ENCODE measurements at places on chromosomes 6 and 20.

DNA sequence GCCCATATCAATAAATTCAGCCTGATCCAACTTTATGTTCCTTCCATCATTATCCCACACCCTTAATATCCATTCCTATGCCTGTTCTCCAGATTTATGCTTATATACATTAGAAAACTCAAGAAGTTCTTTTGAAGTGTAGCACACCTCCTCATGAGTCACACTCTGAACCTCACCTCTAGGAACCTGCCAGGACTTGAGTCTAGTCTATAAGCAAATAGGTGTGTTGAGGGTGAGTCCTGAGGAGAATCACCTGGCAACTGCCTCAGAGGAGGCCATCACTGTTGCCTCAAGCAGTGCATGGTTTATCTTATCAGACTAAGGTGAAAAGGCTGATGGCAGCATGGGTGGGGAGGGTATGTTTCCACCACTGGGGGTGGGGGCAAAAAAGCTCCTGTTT lies 496.7 kb downstream of the C6orf118 start:
- no peak for DNase-seq

DNA sequence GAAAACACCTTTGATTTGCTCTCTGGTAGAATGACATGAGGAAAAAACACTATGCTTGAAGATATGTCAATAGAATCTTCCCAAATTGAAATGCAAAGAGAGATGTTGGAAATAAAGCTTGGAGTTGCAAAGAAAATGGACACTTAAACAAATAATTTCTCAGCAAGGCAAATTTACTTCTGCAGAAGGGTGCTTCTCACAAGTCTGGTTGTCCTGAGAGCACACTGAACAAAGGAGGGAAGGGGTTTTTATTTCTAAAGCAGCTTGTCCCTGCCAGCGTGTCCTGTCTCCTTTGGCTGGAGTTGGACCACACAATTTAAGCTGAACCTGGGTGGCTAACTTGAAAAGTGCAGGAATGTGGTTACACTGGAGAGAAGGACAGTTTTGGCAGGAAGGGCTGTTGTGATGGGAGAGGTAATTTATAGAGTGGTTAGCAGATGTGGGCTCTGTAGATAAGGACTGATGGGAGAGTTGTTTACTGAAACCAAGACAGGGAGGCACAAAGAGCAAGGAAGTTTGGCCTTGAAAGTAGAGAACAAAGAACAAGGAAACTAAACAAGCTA lies 454.6 kb upstream of the EYS start:
- DNase-seq = no peak

- no peak for DNase-seq
These were observed 19.0 kb downstream of the RRBP1 start for GRCh38 chr20:17663040-17663399.

- DNase-seq = no peak
These were observed 229.9 kb downstream of the TBXT start for GRCh38 chr6:165937564-165938358.

- DNase-seq = no peak
These were observed 1.3 kb downstream of the ZGPAT start for GRCh38 chr20:63709149-63709527.

Measured in stromal cell of bone marrow (primary cell).